ENCODE measurements at places on chromosomes 7 and 10. TPM values are rescaled to one million over a fixed set of nuclear protein-coding genes. Genes with fewer than 3 reads are reported as not detected.
A peak's percentile ranks its signal among the peaks of the same experiment; 100 is the strongest.

Gene ATOH7
- not detected for total RNA-seq

Gene BMPER
- 0.06 TPM for total RNA-seq

Gene ORAI2
- 21.5 TPM for total RNA-seq

Gene FAM180A
- not detected for total RNA-seq

Gene TRIL
- 0.12 TPM for total RNA-seq

Gene C10orf105
- not detected for total RNA-seq

DNA sequence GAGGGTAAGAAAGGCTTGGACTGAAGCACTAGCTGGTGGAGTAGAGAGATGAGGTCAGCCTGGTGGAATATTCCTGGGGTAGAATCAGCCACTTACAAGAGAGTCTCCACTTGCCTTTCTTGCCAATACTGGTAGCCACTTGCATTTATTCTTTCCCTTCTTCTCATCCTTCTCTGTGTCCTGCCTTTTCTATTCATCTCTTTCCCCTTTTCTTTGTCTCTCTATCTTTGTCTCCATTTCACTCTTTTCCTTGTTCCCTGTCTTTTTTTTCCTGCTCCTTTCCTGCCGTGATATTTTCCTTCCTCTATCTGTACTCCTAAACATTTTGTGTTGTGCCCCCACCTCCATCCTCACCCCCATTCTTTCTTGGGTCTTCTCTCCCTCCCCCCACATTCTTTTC is 214.3 kb downstream of the LRMDA start:
- peaks cover 6% of the 10 kb centered on the region for H3K4me1 ChIP-seq
- H3K27ac ChIP-seq = no peak overlapping the region
- H3K36me3 ChIP-seq = no peaks in the 10 kb centered on the region
- peaks cover 36% of the 10 kb centered on the region for H3K27me3 ChIP-seq
- no peak for DNase-seq
- H3K4me3 ChIP-seq = no peak overlapping the region

DNA sequence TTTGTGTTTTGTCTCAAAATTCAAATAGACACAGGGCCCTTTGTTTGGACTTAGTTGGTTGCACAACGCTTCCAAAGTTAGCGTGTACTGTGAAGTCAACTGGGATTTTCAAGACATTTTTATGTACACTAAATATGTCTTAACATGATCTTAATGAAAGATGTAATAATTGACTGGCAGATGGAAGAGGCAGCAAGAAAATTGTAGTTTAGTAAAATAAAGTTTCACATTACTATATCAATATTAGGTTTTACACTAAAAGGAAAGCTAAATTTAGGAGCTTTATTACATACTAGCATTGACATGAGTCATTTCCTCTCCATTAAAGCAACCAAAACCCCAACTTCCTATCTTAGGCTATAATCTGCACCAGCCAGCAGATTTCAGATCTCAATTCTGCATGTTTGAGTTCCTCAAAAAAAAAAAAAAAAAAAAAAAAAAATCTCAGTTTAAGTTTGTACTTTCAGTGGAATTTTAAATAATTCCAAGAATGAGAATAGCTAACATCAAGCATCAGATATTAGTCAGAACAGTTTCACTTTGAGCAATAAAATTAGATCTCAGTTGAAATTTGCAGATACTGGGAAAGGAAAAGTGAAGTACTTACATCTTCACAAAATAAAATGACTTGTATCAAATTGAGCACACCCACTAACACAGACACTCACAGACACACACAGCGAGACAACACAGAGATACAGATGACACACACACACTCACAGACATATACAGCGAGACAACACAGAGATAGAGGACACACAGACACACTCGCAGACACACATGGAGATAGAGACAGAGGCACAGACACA is 346.6 kb upstream of the KLF6 start:
- no peaks in the 10 kb centered on the region for H3K27me3 ChIP-seq
- H3K4me3 ChIP-seq = peak overlapping the region; percentile 44
- no peaks in the 10 kb centered on the region for H3K36me3 ChIP-seq
- H3K27ac ChIP-seq = peak overlapping the region; percentile 60
- H3K4me1 ChIP-seq = peaks cover 31% of the 10 kb centered on the region
- peak; percentile 66 for DNase-seq

GRCh38 chr10:66925896-66926715 is at the start of gene LRRTM3:
Gene LRRTM3 (plus strand): TSS chr10:66926036.
- peaks cover 6% of the 10 kb centered on the region for H3K27me3 ChIP-seq
- peaks cover 18% of the 10 kb centered on the region for H3K4me1 ChIP-seq
- DNase-seq = peak; percentile 99
- H3K4me3 ChIP-seq = peak within 1 kb of the TSS; percentile 42
- no peaks in the 10 kb centered on the region for H3K36me3 ChIP-seq

DNA sequence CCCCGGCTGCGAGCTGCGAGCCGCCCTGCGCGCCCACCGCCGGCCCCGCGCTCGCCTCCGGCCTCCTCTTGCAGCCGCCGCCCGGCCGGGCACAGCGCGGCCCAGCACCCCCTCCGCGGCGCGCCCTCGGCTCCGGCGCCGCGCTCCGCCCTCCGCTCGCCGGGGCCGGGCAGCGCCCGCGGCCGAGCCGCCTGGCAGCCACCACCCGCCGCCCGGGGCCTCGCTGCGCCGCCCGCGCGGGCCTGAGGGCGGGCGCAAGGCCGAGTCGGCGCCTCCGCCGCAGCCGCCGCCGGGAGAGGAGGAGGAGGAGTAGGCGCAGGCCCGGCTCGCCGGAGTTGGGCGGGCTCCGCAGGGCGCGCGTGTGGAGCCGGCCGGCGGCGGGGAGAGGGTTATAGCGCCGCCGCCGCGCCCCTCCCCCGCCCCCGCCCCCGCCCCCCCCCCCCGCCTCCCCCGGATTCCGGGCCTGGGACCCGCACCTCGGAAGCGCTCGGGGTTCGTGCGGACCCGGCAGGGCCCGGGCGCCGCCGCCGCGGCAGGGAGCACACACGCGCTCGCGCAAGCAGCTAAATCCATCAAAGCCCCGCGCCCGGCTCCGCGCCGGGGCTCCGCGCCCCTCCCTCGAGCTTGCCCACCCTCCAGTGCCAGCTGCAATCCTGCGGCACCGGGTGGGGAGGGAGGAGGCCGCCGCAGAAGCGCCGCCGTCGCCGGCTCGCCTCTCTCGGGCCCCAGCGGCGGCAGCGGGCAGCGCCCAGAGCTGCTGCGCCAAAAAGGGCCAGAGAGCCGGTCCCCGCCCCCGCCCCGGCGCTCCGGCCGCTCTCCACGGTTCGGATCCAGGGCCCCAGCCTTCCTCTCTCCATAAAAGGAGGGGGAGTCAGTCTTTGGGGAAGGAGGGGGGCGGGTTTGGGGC is at the start of gene PDGFA:
PDGFA (minus strand) TSS at position 363 of the 907 bp plus-strand sequence. CDS start 845 bp downstream, outside the sequence.
- H3K4me3 ChIP-seq = peak within 1 kb of the TSS; percentile 95
- peaks cover 11% of the 10 kb centered on the region for H3K4me1 ChIP-seq
- peaks cover 18% of the 10 kb centered on the region for H3K27me3 ChIP-seq

- H3K4me3 ChIP-seq = no peak overlapping the region
- peaks cover 53% of the 10 kb centered on the region for H3K27me3 ChIP-seq
- no peak for DNase-seq
- no peaks in the 10 kb centered on the region for H3K36me3 ChIP-seq
Observed at GRCh38 chr10:123865880-123866279, 25.7 kb downstream of the CPXM2 start.

- DNase-seq = no peak
- H3K36me3 ChIP-seq = no peaks in the 10 kb centered on the region
- H3K4me1 ChIP-seq = no peaks in the 10 kb centered on the region
- no peak overlapping the region for H3K27ac ChIP-seq
- H3K4me3 ChIP-seq = no peak overlapping the region
Observed at GRCh38 chr7:138738114-138738513, 37.0 kb upstream of the SVOPL start.

DNA sequence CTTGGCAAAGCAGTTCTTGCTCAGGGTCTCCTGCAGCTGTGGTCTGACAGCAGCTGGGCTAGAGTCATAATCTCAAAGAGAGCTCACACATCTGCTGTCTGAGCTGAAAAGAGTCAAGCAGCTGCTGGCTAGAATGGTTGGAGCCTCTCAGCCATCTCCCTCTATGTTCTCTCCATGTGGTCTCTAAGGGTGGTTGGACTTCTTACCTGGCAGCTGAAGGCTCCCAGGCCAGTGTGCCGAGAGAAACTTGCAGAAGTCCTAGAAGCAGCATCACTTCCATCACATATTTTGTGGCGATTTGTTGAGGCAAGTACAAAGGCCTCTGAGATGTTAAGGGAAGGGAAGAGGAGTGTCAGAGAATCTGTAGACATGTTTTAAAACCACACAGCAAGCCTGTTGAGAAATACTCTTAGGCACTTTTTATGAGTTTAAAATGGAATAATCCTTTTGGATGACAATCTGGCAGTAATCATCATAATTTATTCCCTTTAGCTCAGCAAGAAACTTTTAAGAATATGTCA is 93.2 kb downstream of the REEP3 start:
- DNase-seq = no peak
- H3K27ac ChIP-seq = no peak overlapping the region
- H3K4me3 ChIP-seq = no peak overlapping the region
- H3K4me1 ChIP-seq = peaks cover 9% of the 10 kb centered on the region

DNA sequence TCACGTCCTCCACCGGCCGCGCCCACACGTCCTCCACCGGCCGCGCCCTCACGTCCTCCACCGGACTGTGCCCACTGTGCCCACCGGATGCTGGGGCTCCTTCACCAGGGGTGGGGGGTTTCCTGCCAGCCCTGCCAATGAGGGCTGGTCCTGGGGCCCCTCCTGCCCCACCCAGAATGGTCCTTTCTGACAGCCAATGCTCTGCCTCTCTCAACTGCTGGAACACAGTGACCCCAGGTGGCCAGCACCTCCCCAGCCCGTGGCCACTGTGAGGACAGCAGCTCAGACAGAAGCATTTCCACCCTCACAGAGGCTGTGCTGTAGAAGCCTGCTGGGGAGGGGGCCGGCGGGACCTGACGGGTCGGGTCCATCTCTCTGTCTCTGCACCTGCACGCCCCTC is 90.1 kb upstream of the DNAAF5 start:
- peaks cover 15% of the 10 kb centered on the region for H3K4me1 ChIP-seq
- peak overlapping the region; percentile 61 for H3K27ac ChIP-seq
- no peaks in the 10 kb centered on the region for H3K27me3 ChIP-seq
- no peaks in the 10 kb centered on the region for H3K36me3 ChIP-seq
- peak overlapping the region; percentile 70 for H3K4me3 ChIP-seq

DNA sequence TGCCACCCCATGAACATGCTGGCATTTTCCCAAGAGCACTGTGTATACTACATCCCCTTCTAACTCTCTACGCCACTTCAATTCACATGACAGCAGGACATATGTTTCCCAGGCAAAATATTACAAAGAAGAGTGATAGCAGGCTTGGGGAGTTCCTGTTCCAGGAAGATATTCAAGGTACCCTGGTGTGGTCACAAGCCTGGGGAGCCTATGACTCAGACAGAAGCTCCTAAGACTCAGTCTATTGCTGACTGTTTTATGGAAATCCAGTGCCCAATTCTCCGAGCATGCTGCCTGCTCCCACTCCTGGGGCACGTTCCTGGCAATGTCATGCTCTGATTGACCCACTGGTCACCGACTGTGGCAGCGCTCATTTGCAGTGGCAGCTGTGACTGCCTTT is 23.5 kb upstream of the ABLIM1 start:
- H3K27ac ChIP-seq = no peak overlapping the region
- no peaks in the 10 kb centered on the region for H3K36me3 ChIP-seq
- DNase-seq = peak; percentile 53
- H3K27me3 ChIP-seq = no peaks in the 10 kb centered on the region
- peaks cover 40% of the 10 kb centered on the region for H3K4me1 ChIP-seq
- H3K4me3 ChIP-seq = peak overlapping the region; percentile 32

- peaks cover 33% of the 10 kb centered on the region for H3K4me1 ChIP-seq
- peak; percentile 85 for DNase-seq
- H3K36me3 ChIP-seq = no peaks in the 10 kb centered on the region
- peak overlapping the region; percentile 86 for H3K27ac ChIP-seq
- no peaks in the 10 kb centered on the region for H3K27me3 ChIP-seq
Observed at GRCh38 chr7:38704041-38704547, 72.9 kb upstream of the AMPH start.

- H3K27me3 ChIP-seq = no peaks in the 10 kb centered on the region
- H3K27ac ChIP-seq = no peak overlapping the region
- DNase-seq = no peak
- H3K4me1 ChIP-seq = peaks cover 5% of the 10 kb centered on the region
Observed at GRCh38 chr7:35593899-35594298, 101.0 kb downstream of the HERPUD2 start.

DNA sequence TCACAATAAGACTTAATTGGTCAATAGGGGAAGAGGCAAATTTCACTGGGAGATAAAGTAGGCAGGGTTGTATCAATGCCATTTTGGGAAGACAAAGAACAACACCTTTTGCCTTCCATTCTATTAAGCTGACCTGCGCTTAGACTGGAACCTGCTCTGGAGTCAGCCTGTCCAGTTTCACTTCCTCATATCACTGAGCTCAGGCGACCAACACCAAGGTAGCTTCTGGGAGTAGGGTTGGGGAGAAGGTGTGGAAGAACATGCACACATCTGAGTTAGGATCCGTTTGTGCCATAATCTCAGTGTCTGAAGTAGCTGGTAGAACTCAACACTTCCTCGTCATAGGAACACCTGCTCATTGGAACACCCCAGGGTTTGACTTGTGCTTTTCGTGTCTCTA is 527.4 kb upstream of the IGFBP3 start:
- no peak overlapping the region for H3K27ac ChIP-seq
- no peak for DNase-seq
- no peaks in the 10 kb centered on the region for H3K27me3 ChIP-seq
- H3K4me3 ChIP-seq = no peak overlapping the region

GRCh38 chr7:36522453-36523007 is 132.9 kb downstream of the ANLN start:
- no peak for DNase-seq
- no peak overlapping the region for H3K27ac ChIP-seq
- H3K4me3 ChIP-seq = no peak overlapping the region
- H3K27me3 ChIP-seq = no peaks in the 10 kb centered on the region
- H3K36me3 ChIP-seq = no peaks in the 10 kb centered on the region

- no peaks in the 10 kb centered on the region for H3K36me3 ChIP-seq
- H3K27ac ChIP-seq = peak overlapping the region; percentile 5
Observed at GRCh38 chr10:34145715-34146114, 669.4 kb downstream of the PARD3 start.

DNA sequence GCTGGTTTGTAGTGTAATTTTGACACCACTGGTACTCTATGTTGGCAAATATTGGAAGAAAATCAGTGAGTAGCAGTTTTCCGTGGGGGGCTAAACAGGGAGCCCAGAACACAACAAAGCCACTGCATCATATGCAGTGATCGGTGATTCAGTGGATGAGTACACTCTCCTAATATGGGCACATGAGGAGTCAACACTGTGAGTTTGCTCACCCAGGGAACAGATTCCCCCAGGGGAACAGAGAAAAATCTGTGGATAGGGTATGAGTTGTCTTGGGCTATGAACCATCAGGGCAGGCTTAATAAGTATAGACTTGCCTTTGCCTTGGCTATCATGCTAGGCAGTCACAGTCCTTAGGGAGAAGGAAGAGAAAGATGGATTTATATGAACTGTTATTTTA is 227.7 kb upstream of the SEMA3E start:
- peak; percentile 57 for DNase-seq
- no peaks in the 10 kb centered on the region for H3K27me3 ChIP-seq
- no peaks in the 10 kb centered on the region for H3K4me1 ChIP-seq
- H3K27ac ChIP-seq = no peak overlapping the region
- no peaks in the 10 kb centered on the region for H3K36me3 ChIP-seq

GRCh38 chr7:95577137-95577536 is 19.2 kb downstream of the PDK4 start:
- no peak overlapping the region for H3K27ac ChIP-seq
- no peak overlapping the region for H3K4me3 ChIP-seq
- H3K4me1 ChIP-seq = peaks cover 6% of the 10 kb centered on the region

Measured in PC-3 (cell line).